M059J (cell line): ENCODE measurements at places on chromosomes 2 and 18.
A peak's percentile ranks its signal among the peaks of the same experiment; 100 is the strongest.

DNA sequence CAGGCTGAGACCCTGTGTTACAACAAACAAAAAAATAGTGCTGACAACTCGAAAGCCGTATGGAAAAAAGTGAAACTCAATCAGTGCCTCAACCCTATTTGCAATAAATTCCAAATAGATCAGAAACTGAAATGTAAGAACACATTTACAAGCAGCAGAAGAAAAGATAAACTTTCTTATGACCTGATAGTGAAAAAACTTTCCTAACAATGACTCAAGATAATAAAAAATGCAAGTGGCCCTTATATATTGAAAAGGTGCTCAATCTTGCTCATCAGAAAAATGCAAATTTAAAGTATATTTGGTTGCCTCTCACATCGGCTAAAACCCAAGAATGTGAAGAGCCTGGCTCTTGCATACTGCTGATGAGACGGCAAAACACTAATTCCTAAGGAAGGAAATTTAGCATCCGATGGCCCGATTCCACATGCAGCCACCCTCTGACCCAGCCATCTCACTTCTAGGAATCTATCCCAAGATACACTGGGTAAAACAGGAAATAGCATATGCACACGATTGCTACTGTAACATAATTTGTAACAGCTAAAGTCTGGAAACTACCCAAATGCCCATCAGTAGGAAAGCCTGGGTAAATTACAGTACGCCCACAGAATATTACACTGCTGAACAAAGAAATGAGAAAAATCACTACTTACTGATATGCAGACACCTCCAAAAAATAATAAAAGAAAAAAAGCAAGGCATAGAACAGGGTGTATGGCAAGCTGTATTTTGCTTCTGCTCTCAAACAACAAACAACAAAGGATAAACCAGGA, 56.8 kb downstream of the HDLBP start:
- DNase-seq, result no peak

DNA sequence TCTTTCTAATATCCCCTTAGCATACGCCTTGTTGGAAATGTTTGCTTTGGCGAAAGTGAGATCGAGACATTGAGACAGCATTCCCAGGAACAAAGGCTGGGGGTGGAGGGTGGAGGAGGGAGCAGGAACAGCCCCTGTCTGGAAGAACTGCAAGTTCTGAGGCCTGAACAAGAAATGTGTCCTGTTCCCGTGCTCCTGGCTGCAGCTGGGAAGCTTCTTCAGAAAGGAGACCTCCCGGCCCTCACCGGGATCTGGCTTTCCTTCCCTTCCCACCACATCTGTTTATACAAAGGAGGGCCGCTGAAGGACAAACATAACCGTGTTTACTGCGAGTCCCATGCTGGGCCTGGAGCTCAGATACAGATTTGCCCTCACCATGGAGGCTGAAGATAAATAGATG, 35.9 kb downstream of the AFF3 start:
- no peak for DNase-seq

GRCh38 chr2:241265506-241265905, 50.0 kb downstream of the HDLBP start:
- no peak for DNase-seq

GRCh38 chr2:54709336-54709809, 14.1 kb upstream of the EML6 start:
- DNase-seq, result no peak

- no peak for DNase-seq
Measured at GRCh38 chr2:14565666-14566065, 66.9 kb upstream of the LRATD1 start.

DNA sequence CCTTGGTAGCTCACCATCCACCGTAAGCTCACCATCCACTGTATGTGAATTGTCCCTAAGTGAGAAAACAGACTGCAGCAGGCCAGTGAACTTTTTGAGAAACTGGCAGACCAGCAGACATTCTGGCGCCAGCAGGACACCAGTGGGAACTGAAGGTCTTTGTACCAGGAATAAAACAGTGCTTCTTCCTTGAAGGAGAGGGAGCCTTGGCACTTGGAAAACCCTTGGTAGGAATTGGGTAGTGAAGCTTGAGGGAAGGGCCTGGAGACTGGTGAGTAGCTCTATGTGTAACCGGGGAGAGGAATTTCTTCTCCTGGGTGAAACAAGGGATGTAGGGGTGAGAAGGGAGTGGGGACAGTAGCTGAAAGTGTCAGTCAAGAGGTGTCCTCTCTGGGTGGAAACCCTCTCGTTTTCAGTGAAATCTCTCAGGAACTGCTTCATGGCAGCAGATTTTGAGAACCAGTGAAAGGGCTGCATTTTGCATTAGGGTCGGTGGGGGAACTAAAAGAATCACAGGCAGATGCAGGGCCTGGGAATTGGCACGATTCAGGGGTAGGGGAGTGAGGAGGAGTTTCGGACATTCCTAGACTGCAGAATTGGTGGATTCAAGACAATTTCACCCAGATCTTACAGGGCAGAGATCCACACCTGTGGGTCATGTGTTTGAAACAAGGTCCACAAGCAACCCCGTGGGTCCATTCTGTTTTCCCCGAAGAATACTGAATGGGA, 131.5 kb upstream of the DLX2 start:
- no peak for DNase-seq

DNA sequence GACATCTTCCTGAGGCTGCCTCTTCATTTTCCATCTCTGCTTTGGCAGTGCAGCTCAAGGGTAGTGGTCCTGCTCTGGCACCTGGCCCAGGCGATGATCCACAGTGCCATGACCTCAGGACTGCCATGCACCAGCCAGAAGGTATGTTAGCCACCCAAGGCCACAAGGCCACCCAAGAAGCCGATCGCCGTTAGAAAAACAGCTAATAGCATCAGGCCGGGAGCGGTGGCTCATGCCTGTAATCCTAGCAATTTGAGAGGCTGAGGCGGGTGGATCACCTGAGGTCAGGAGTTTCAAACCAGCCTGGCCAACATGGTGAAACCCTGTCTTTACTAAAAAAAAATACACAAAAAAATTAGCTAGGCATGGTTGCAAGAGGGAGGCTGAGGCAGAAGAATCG, 28.4 kb upstream of the UGGT1 start:
- DNase-seq, result no peak

- no peak for DNase-seq
Measured at GRCh38 chr2:166803373-166804000, 84.8 kb upstream of the XIRP2 start.

- DNase-seq, result no peak
Measured at GRCh38 chr2:165868211-165868610, 74.2 kb upstream of the GALNT3 start.

DNA sequence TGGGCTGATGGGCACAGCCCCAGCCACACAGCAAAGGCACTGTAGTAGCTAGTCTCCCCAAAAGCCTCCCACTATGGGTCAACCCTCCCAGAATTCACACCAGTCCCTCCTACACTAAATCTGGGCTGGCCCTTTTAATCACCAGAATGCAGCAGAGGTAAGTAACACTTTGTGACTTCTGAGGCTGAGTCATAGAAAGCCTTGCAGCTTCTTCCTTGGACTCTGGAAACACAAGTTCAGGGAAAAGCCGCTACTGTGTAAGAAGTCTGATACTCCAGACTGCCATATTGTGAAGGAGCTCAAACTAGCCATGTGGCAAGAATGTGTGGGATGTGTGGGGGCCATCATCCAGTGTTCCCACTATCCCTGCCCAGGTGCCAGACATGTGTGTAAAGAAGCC, 19.0 kb upstream of the SIX2 start:
- DNase-seq, result peak; percentile 55

GRCh38 chr2:94994063-94994913, 31.2 kb upstream of the MAL start:
- DNase-seq, result no peak

DNA sequence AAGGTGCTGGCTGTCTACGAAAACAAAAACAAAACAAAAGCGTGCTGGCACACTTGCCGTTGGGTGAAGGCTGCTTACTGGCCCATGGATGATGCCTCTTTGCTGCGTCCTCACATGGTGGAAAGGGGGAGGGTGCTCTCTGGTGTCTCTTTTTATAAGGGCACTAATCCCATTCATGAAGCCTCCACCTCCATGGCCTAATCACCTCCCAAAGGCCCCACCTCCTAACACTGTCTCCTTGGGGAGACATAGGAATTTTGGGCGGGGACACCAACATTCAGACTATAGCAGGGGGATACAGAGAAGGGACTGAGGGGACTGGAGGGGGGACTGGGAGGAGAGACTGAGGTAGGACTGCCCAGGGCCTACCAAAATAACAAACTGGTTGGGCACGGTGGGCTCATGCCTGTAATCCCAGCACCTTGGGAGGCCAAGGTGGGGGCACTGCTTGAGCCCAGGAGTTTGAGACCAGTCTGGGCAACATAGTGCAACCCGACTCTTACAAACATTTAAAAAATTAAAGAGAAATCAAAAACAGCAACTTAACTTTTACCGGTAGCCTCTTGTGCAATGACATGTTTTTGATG, 14.5 kb downstream of the PTMA start:
- no peak for DNase-seq

- no peak for DNase-seq
Measured at GRCh38 chr2:18560797-18561085, 288 bp upstream of the RDH14 start.

DNA sequence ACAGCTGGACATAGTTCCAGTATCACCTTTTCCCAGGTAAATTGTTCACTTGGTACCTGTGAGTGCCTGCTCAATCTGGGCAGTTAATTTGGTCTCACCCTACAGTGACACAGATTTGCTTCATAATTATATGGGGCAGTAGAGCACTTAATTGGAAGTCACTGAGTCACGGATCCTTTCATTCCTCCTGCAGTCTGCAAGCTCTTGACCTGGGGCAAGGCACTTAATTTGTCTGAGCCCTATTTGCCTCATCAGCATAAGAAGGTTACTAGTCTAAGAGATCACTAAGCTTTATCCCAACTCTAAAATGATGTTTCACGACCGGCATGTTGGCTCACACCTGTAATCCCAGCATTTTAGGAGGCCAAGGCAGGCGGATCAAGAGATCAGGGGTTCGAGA, 8.9 kb downstream of the FBXO36 start:
- DNase-seq, result no peak

- DNase-seq, result peak; percentile 5
Measured at GRCh38 chr18:54736981-54737380, 91.3 kb upstream of the RAB27B start.

- no peak for DNase-seq
Measured at GRCh38 chr2:166060191-166060590, 67.6 kb downstream of the SCN1A start.

GRCh38 chr18:62125702-62126101, 61.2 kb downstream of the PIGN start:
- no peak for DNase-seq

DNA sequence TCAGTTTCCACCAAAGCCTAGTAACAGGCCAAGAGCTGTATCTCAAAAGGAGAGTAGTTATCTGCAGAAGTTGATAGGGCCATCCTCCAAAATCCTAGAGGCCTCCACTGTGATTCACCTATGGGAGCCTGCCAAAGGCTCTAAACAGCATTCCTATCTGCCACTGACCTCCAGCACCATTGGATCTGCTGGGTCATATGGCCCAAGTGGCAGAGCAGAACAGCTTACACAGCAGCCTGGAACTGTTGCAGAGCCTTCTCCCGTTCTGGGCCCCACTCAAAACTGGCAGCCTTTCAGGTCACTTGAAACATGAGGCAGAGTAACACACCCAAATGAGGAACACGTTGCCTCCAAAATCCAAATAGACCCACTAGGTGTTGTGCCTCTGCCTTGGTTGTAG, 345.2 kb upstream of the RND3 start:
- DNase-seq, result peak; percentile 6

- DNase-seq, result peak; percentile 52
Measured at GRCh38 chr2:121529439-121530211, 1.1 kb upstream of the RNU4ATAC start.

DNA sequence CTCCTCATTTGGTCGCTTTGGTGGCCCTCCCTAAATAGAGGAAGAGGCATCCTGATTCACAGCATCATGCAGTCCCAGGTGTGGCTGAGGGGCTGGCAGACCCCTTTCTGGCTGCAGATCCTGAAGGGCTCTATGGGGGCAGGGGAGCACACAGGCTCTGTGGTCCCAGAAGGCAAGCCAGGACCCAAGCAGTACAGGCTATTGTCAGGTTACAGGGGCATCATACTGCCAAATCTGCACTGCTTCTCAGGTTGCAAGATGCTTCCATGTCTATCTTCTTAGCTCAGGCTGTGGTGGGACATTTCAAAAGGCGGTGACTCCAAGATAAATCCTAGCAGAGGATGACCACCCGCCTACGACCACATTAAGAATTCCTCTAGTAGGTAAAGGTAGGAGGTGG, 54.3 kb downstream of the TTC32 start:
- no peak for DNase-seq

- no peak for DNase-seq
Measured at GRCh38 chr18:54261894-54262293, 7.4 kb upstream of the POLI start.

DNA sequence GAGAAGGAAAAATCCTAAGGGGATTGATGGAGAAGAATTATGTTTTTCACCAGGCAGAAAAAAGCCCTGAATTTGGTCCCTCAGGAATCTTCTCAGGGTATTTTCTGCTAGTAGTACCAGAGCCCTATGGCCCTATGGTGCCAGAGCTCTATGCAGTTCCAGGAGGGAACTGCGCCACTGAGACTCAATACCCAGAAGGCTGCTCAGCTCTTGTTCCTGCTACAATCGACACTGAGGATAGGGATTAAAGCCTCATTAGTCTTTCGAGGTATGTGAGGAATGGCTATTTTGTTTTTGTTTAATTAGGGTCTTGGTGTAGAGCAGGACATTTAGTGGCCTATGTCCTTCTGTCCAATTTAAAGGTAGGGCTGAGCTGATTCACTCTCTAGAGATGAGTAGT, 21.7 kb upstream of the PPP3R1 start:
- DNase-seq, result no peak

DNA sequence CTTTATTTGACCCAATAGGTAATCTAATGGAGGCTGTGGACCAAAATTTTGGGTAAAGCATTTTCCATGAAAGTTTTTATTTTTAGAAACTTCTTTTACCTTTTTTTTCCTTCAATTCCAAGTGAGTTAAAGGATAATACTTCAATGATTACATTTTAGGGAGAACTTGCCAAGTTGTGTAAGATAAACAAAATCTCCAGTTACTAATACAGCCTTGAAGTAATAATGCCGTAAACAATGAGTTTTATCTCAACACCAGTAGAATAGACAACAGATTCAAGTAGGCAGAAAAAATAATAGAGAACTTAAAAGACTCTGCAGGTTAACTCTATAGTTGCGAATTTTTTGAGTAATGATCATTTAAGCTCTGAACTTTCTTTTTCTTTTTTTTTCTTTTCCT, 807.4 kb downstream of the CNTNAP5 start:
- peak; percentile 41 for DNase-seq

GRCh38 chr18:49815927-49816326, 2.6 kb upstream of the ACAA2 start:
- DNase-seq, result no peak

DNA sequence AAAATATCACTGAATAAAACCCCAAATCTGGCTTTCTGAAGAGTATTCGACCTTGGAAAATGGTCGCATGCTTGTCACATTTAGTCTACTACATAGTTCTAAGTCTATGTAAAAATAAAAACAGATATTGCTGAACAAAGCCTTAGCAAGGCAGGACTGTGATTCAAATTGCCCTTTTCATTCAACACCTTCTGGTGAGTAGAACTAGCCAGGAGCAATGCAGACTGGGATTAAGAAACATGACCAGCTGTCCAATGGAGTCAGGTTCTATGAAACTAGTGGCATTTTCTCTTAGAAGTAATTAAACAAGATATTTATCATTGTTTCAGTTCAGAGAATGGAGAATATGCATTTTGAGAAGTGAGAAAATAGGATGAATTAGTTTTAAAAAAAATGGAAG, 1260.5 kb upstream of the ACVR2A start:
- no peak for DNase-seq
